ENCODE measurements at places on chromosomes 12 and 14.

GRCh38 chr14:24337824-24338175 is 2.0 kb downstream of the RIPK3 start:
- no peak overlapping the region for H3K4me3 ChIP-seq
- H3K27ac ChIP-seq: no peak overlapping the region
- no peaks in the 10 kb centered on the region for H3K36me3 ChIP-seq
- peaks cover 100% of the 10 kb centered on the region for H3K27me3 ChIP-seq

DNA sequence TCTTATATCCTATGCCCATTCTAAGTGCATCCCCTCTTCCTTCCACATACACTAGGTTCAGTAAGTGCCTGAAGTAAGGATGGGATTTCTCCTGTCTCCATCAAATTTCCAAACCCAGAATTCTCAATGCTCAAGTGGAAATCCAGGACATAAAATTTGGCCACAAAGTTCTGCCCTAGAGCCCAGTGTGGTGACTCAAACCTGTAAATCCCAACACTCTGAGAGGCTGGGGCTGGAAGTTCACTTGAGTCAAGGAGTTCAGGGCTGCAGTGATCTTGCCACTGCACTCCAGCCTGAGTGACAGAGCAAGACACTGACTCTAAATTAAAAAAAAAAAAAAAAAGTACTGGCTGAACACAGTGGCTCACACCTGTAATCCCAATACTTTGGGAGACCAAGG is 4.5 kb upstream of the ARF3 start:
- H3K27ac ChIP-seq: no peak overlapping the region
- H3K36me3 ChIP-seq: no peaks in the 10 kb centered on the region
- DNase-seq: no peak
- H3K4me3 ChIP-seq: no peak overlapping the region
- peaks cover 45% of the 10 kb centered on the region for H3K4me1 ChIP-seq

DNA sequence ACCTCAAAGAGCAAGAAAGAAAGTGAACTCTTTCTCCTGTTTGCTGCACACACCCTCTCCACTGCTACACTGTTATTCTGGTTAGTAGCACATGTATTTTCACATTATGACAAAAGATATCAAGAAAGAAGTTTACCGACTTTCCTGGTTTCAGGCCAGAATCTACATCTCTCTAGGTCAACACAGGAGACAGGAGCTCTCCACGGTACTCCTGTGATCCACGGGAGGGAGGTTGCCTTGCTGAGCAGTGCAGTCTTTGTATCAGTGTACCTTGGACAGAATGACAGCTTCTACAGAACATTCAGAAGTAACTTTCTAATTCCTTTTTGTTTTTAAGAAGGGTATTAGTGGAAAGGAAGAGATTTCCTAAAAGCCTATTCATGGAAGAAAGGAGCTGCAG is 805.6 kb downstream of the NRXN3 start:
- no peaks in the 10 kb centered on the region for H3K4me1 ChIP-seq
- H3K27me3 ChIP-seq: no peaks in the 10 kb centered on the region
- H3K36me3 ChIP-seq: no peaks in the 10 kb centered on the region
- no peak overlapping the region for H3K4me3 ChIP-seq

DNA sequence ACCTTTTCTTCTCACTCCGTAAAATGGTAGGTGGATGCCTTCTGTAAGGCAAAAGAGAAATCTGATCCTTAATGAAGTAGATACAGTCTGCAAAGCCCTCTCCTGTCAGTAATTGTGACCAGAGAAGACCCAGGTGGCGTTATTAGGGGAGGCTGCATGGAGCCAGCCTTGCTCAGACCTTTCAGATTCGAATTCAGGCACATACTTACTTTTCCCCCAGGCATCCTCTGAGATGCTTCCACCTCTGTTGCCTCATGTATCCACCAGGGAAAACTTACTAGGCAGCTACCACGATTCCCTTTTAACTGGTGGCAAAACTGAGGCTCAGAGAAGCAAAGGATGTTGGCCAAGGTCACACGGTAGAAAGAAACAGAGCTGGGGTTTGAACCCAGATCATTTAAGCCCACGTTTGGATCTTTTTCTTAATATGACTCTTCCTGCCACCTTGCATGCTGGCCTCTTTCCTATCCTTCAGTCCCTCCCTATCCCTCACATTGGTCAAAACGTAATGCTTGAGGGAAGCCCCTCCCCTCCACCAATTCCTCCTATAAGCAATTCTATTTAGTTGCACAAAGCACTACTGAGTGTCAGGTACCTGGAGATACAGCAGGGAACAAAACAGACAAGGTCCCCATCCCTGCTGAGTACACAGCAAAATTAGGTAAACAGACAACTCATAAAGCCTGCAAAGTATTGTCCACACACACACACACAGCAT is 179.4 kb downstream of the KSR2 start:
- peaks cover 16% of the 10 kb centered on the region for H3K27me3 ChIP-seq
- no peak overlapping the region for H3K27ac ChIP-seq
- no peaks in the 10 kb centered on the region for H3K36me3 ChIP-seq
- DNase-seq: no peak
- H3K4me1 ChIP-seq: peaks cover 5% of the 10 kb centered on the region
- H3K4me3 ChIP-seq: no peak overlapping the region

DNA sequence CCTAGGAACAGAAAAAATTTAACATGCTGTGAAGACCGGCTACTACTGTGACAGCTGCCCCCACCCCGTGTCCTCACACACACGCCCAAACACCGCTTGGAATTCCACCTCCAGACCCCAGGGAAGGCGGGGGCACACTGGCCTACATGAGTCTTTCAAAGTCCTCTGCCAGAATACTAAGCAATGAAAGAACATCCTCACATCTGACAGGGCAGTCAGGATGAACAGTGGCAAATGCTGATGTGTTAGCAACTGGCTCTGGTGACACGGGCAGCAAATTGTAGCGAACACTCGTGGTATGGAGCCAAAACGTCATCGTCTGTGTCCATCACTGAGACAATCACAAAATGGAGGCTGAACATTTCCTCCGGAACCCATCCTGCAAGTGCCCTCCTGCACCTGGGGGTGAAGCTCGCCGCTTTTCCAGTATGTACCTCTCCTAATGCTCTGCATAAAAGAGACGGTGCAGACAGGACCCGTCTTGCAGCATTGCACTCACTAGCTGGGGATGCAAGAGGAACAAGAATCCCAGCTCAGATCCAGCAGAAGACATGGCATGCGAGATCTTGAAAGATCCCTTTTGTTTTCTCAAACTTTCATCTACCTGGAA is 94.8 kb downstream of the BCL11B start:
- H3K4me3 ChIP-seq: no peak overlapping the region
- no peak overlapping the region for H3K27ac ChIP-seq
- no peaks in the 10 kb centered on the region for H3K27me3 ChIP-seq
- no peaks in the 10 kb centered on the region for H3K36me3 ChIP-seq
- no peak for DNase-seq

DNA sequence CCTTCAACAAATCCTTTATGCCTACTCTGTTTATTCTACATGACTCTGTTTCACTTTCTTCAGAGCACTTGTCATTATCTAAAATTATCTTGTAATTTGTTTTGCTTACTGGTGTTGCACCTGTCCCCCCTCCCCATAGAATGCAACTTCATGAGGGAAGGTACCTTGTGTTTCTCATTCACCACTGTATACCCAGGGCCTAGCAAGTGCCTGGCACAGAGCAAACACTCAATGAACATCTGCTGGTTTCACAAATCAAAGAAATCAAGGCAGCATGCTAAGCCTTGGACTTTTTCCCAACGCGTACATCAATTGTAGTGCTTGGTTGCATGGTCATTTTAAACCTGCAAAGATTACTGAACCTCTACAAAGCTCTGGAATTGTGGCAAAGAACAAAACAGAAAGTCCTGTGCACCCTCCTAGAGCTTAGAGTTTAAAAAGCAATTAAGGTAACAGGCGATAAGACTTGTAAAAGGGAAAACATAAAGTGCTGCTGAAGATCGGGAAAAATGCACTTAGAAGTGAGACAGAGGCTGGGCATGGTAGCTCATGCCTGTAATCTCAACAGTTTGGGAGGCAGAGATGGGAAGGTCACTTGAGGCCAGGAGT is 479.1 kb downstream of the MED13L start:
- DNase-seq: no peak
- no peak overlapping the region for H3K4me3 ChIP-seq
- peaks cover 30% of the 10 kb centered on the region for H3K4me1 ChIP-seq
- no peaks in the 10 kb centered on the region for H3K36me3 ChIP-seq
- H3K27ac ChIP-seq: no peak overlapping the region

GRCh38 chr14:50001999-50002925 is 109.4 kb downstream of the ARF6 start:
- H3K27me3 ChIP-seq: peaks cover 38% of the 10 kb centered on the region
- no peak overlapping the region for H3K27ac ChIP-seq
- peak overlapping the region; percentile 81 for H3K4me3 ChIP-seq
- no peaks in the 10 kb centered on the region for H3K36me3 ChIP-seq
- DNase-seq: no peak
